T-helper 1 cell (primary cell): ENCODE measurements at places on chromosomes 3 and 15.

- DNase-seq: peak; percentile 51
These were observed 27.2 kb downstream of the AKAP13 start for GRCh38 chr15:85407421-85408269.

GRCh38 chr15:57500979-57501576, 90.6 kb upstream of the MYZAP start:
- no peak for DNase-seq

GRCh38 chr3:98741121-98741716, 21.9 kb upstream of the ST3GAL6 start:
- no peak for DNase-seq

DNA sequence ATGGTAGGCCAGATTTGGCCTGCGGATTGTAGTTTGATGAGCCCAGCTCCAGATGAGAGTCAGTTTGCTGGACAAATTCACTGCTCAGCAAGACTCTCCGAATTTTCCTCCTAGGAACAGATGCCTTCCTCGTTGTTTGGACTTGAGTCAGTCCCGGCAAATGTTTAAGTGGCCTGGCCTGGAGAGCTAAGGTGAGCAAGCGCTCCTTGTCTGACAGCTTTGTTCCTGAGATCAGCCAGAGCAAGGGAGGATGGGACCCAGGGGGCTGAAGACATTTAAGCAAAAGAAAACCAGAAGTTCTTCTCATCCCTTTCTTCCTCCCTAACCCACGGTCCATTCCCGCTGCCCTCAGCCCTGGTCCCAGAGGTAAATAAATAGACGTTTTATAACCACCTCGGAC, 40.3 kb downstream of the POLR2M start:
- DNase-seq: no peak

- DNase-seq: no peak
These were observed 901.2 kb upstream of the NR2F2 start for GRCh38 chr15:95429345-95429744.
